KG1 (cell line): ENCODE measurements at places on chromosomes 7 and 10.

DNA sequence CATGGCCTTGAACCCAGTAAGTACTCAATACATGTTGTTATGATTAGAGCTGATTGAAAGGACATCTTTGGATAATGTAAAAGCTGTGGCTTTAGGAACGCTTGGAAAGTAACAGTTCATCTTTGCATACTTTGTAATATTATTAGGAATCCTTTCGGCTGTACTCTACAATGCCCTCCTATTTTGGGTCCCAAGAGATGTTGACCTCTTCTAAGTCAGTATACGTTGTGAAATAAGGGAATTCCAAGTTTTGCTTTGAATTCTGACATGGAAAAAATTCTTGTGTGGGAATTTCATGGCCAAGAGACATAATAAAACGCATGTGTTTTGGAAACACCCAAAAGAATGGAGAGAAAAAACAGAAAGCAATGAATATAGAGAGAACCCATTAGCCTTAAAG is 7.7 kb downstream of the AGR3 start:
- DNase-seq = no peak

DNA sequence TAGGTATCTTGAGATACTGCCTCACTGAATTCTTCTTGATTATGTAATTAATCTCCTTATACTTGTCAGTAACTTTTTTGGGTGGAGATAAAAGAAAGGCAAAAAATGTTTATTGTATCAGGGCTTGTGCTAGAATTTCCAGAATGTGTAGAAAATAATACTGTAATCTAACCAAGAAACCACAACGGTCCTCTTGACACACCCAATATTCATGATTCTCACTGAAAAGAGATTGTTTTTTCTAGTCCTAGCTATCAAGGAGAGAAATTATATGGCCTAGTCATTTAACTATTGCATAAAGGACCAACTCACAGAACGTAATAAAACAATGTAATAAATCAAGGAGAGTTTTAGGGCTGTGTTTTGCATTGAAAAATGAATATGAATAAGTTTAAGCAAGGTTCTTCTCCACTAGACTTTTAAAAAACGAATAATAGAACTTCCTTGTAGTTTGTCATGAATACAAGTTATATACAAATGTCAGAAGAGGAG is 80.0 kb upstream of the STEAP4 start:
- DNase-seq = no peak

DNA sequence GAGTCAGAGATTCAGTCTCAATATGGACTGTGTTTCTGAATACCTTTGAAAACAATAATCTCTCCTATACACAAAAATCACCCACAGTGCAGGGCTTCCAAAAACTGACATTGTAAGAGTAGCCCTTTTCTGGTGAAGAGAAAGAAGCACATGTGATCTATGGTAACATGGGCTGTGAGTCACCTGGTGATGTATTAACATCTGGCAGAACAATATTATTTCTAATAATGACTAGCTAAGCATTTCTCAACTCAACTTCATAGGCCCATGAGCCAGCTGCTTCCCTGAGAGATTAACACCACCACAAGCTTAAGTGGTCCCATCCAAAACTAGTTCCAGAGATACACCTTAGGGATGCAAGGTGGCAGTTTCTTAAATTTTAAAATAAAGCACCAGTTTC is 331.0 kb upstream of the NRP1 start:
- no peak for DNase-seq

DNA sequence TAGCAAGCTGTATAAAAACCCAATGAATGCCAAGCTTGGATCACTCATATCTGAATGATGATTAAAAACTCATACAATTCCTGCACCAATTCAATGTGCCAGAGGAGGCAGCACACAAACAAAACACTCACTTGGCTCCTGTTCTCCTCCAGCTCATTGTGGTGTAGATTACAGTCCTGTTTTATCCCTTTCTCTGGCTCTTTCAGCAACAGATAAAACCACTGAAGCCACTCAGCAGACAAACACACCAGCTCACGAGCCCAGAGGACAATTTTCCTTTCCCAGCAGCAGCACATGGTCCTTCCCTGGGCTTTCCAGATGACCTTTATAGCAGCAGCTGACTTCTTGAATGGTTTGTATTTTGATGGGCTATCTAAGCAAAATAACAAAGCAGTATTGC is 107.3 kb upstream of the STARD3NL start:
- no peak for DNase-seq

GRCh38 chr7:50939021-50939420 is 156.3 kb upstream of the GRB10 start:
- no peak for DNase-seq

GRCh38 chr10:120076996-120077706 is 184.6 kb downstream of the SEC23IP start:
- DNase-seq = no peak

DNA sequence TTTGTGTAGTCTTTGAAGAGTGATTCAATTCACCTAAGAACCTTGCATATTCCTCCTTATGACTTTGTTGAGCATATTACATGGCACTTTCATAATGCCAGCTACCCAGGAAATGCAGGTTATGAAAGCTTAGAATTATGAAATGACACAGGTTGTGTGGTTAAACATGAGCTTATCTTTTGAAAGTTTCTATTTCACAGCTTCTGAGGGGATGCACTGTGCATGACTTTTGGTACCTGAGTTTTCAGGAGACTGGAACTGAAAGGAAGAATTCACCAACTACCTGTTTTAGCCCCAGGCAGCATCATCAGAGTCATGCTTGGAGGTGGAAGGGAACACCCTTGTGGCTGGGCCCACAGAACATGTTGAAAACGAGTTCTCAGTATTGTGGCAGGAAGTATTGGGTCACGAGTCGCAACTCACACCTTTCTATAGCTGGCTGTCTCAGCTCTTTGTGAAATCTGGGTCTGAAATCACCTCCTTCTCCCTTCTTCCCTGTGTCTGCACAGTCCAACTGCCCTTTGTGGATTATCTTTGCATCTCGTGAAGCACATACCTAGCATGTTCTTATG is 228.2 kb downstream of the PTEN start:
- no peak for DNase-seq

GRCh38 chr7:106563466-106564150 is 97.3 kb downstream of the CCDC71L start:
- DNase-seq = no peak

DNA sequence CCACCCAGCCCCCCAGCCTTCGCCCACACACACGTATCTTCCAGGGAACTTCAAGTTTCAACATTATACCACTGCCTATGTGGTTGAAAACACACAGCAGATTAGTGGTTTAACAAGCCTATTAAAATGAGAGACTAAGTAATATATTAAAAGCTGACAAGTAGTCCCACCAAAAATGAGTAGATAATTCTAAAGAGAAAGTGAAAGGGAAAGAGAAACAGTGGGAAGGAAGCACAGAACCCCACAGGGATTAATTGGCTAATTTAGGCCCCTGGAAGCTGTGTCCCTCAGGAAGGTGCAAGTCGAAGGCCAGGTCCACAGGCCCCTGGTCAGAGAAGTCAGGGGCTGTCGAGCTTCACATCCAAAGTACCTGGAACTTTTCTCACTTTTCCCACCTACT is 210.5 kb upstream of the YAE1 start:
- DNase-seq = no peak

DNA sequence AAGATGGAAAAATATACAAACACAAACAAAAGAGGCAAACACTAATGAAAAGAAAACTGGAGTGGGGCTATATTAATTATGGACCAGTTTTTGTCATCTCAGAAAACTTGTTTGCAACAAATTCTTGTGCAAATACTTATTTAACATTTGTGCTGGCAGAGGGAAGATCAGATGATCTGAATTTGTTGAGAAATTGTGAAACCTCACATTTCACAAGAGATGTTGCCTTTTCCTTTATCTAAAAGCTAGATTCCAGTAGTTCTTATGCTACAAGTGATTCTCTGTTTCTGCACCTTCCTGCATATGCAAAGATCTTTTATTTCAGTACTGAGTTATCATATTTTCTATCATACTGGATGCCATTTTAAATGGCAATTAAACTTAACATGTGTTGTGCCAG is 320.7 kb downstream of the SUGCT start:
- DNase-seq = no peak

DNA sequence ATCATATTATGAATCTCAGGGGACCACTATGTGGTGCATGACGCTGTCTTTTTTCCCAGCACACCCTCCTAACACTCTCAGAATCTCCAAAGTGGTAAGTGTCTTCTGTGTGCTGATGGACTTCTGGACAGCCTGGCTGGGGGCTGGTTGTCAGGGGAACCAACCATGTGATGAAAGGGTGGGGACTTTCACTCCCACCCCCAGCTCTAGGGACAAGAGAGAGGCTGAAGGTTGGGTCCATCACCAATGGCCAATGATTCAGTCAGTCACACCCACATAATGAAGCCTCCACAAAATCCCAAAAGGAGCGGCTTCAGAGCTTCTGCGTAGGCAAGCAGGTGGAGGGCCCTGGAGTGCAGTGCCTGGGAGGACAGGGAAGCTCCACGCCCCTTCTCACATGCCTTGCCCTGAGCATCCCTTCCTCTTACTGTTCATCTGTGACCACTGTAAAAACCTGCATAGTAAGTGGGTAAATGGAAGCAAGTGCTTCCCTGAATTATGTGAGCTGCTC is 44.6 kb downstream of the RASGEF1A start:
- no peak for DNase-seq

GRCh38 chr7:138889582-138890498 is 91.3 kb downstream of the KIAA1549 start:
- DNase-seq = no peak
